ENCODE measurements at places on chromosomes 7 and 10.

DNA sequence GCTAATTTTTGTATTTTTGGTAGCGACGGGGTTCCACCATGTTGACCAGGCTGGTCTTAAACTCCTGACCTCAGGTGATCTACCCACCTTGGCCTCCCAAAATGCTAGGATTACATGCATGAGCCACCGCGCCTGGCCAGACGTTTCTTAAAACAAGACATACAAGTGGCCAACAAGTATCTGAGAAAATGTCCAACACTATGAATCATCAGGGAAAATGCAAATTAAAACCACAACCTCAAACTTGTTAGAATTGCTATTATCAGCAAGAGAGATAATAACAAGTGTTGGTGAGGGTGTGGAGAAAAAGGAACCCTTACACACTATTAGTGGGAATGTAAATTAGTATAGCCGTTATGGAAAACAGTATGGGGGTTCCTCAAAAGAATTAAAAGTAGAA lies 148.6 kb downstream of the SUGCT start:
- no peak for DNase-seq

DNA sequence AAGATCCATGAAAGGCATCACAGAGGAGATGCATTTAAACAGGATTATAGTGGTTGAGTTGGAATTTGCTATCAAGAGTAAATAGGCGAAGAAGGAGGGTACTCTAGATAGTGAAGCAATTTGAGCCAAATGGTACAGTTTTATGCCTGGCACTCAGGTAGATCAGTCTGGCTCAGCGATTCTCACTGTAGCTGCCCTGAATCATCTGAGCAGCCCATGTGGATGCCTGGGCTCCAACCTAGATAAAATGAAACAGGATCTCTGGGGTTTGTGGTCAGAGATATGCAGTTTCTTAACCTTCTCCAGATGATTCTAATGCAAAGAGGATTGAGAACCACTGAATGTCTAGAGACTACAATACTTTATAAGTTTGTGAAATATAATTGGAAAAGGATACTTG lies 282.0 kb upstream of the FZD1 start:
- no peak for DNase-seq

DNA sequence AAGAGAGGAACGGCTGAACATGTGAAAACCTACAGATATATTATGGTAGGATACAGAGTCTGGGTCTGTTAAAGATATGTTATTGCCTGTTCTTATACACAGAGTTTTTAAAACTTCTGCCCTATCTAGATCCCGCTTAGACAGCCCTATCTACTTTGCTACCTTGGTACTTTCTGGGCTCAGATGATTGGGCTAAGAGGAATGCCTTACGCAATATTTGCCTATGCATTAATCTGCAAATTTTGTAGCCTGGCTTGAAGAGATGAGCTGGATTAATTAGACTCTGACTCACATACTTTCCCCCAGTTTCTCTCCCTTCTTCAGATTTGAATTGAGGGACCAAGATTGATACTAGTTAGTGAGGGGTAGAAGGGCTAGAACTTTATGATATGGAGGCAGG lies 33.6 kb upstream of the A1CF start:
- DNase-seq, result no peak

GRCh38 chr7:13778967-13779366 lies 210.5 kb downstream of the ETV1 start:
- no peak for DNase-seq

GRCh38 chr7:38335128-38335491 lies 61.7 kb upstream of the TARP start:
- DNase-seq, result no peak

DNA sequence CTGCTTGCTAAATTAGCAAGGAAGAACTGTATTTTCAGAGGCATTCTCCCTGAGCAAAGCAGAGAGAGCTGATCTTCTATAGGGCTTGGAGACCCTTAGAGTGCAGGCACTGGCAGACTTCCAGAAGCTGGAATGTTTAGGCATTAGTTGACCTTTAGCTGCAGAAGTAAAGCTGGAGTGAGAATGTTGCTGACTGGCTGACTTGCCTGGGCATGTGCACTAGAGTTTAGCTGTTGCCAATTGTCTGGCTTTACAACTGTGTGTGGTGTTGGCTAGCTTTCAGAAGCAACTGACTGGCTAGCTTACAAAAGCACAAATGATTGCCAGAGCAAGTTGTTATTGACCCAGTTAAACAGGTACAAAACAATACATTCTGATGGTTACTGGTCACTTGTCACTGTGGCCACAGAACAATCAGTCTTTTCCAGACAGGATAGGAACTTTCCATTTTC lies 25.1 kb downstream of the FAM13C start:
- DNase-seq, result no peak

- no peak for DNase-seq
These were observed 156.9 kb upstream of the SH2B2 start for GRCh38 chr7:102129636-102130370.

DNA sequence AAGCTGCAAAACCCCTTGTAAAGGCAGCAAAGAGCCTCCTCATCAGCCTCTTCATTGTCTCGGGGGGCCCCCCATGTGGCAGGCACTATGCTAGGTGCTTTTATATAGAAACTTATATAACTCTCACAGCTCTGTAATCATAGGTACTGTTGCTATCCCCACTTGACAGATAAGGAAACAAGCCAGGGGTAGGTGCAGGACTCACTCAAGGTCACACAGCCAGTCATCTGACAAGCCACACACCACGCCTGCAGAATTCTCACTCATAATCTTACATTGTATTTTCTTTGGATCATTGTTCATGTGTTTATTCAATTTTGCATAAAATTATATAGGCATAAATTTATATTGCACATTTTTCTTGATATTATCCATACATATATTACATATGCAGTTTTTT lies 165.4 kb downstream of the PPP1R17 start:
- DNase-seq, result no peak

DNA sequence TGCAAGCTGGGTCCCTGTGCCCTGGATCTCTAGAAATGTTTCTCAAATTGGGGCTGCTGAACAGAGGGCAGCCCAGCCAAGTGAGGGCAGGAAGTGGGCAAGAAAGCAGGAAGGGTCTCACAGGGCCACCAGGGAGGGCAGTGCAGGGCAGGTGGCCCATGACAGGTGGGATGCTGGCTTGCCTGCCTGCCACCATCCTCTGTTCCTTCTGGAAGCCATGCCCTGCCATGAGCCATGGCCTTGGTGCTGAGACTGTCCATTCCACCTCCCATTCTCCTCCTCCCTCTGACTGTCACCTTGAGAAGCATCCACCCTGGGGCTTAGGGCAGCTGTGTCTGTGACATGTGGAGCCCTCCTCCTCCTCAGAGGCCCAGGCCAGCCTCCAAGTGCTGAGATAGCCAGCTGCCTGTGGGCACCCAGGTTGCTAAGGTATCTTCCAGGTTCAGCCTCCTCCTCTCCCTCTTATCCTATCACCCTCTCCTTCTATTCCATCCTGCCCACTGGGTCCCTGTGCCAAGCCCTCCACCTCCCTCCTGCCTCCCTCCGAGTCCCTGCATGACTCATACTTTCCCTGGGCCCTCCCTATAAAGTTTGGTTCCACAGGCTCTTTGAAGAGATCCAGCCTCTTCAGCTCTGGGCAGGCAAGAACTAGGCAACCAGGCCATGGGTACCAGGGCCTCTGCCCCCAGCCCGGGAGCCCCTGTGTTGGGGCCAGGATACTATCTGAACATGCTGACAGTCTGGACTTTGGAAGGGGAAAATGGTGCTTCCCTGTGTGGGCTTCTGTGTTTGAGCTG lies 1.3 kb downstream of the VSIR start:
- DNase-seq, result no peak

DNA sequence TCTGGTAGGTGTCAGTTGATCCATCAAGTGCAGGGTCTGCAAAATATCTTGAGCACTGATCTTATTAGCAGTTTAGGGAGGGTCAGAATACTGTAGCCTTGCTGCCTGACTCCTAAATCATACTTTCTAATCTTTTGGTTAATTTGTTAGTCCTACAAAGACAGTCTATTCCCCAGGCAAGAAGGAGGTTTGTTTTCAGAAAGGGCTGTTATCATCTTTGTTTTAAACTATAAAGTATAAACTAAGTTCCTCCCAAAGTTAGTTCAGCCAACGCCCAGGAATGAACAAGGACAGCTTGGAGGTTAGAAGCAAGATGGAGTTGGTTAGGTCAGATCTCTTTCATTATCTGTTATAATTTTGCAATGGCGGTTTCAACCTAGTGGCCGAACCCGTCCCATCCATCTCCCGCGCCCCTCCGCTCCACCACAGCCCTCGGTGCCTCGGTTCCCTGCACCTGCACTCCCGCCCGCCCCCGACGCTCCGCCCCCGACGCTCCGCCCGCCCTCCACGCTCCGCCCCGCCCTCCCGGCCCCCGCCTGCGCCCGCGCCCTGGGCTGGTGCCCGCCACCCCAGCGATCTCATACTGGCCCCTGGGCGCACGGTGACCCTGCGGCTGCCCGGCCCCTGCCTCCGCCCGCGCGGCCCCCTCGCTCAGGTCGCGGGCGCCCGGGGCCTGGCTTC lies at the start of gene ADCK2:
ADCK2 (plus strand) TSS at position 564 of the 681 bp plus-strand sequence. CDS start 386 bp downstream, outside the sequence.
- DNase-seq, result no peak

- no peak for DNase-seq
These were observed 70.2 kb downstream of the ANKRD26 start for GRCh38 chr10:27030060-27030459.

GRCh38 chr10:30116041-30116491 lies 56.7 kb upstream of the JCAD start:
- no peak for DNase-seq

- no peak for DNase-seq
These were observed 87.2 kb upstream of the INSYN2A start for GRCh38 chr10:127283576-127283975.

DNA sequence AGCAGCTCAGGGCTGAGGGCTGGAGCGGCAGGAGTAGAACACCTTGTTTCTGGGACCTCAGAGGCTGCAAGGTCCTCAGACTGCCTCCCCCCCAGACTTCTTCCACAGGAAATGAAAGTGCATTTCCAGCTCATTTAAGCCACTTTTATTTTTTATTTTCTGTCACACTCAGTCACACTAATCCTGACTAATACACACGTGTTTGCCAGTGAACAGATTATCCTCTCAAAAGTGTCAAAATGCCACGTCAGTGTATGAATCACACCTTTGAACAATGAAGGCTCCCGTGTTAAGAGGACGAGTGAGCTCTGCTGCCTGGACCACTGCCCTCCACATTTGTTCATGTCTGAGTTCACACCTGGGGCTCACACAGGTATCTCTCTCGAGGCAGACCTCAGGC lies 488.5 kb downstream of the DNAJB6 start:
- DNase-seq, result no peak

DNA sequence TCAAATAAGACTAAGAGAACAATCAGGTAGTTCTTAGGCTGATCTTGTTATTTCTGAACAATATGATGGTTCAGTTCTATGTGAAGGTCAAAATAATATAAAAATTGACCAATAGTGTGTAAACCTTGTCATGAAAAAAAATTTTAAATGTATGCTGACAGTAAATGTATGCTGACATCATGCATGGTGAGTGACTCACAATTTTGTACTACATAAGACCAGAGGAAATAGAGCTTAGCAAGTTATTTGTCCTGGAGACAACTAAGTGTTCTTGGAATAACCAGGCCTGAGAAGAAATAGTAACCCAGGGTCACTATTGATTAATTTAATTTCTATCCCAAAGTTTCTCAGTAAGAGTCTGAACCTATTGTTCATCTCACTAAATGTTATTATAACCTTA lies 182.2 kb upstream of the PCDH15 start:
- no peak for DNase-seq

DNA sequence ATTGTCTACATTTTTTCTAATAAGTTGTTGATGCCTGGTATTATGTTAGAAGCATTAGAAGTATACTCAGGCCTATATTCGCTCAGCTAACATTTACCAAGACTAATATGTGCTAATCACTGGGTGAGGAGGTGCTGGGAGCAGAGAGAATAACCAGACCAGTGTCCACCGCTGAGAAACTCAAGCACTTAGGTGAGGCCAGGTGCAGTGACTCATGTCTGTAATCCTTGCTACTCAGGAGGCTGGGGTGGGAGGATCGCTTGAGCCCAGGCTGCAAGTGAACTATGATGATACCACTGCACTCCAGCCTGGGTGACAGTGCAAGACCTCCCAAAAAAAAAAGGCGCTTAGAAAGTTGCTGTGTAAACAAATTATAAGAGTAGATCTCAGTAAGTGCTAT lies 182.2 kb upstream of the AOAH start:
- DNase-seq, result no peak

DNA sequence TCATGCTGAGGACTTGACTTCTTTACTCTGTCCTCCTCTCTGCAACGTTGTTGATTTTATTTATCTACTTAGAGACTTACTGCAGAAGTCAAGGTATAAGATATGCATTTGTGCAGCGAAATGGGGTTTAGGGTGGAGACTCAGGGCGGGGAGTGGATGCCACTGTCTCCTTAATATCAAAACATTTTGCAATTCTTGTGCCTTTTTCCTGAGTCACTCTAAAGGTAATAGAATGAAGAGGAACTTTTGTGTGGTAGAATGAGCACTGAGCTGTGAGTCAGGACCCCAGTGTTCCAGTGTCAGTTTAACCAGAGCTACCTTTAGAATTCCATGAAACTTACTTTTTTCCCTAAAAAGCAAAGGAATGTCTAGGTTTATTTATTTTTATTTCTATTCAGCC lies 78.2 kb downstream of the VTI1A start:
- DNase-seq, result no peak

DNA sequence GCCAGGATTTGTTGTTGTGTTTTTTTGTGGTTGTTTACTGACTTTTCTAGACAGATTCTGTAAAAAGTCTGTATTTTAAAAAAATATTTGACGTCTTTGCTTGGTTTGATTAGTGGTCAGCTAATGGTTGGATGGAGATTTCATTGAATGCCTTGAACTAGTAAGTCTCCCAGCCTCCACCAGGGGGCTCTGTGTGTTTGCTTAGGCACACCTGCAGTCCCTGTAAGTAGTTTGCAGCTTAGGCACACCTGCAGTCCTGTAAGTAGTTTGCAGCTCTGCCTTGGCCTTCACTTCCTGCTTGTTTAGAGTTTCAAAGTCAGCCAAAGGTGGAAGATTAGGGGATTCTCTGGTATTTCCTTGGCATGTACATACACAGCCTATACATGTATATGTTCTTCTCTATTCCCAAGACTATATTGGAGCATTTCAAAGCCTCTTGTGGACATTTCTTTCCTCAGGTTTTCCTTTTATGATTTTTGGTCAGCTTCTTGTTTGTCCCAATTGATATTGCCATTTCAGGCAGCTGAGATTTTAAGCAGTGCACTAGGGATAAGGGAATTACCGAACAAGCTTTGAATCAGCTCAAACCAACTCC lies 101.6 kb downstream of the CCSER2 start:
- DNase-seq, result peak; percentile 60

GRCh38 chr10:78337016-78337415 lies 303.4 kb downstream of the RPS24 start:
- DNase-seq, result no peak

DNA sequence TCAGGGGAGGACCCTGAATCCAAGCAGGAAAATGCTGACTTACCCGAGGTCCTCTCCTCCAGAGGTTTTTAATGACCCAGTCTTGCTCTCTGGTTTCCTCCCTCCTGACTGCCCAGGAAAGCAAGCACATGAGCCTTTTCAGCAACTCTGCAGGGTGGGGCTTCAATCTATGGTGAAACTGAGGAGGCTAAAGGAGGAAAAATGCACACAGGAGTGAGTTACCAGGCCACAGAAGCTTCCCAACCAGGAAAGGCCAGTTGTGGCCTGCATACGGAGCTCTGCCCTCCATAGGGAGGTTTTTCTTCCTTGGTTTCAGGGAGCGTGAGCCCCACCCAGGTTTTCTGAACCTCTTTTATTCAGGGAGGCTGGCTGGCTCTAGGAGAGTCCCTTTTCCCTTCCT lies 14.1 kb upstream of the DLG5 start:
- no peak for DNase-seq

GRCh38 chr10:17335065-17335464 lies 107.0 kb downstream of the VIM start:
- no peak for DNase-seq

- no peak for DNase-seq
These were observed 80.2 kb downstream of the ZEB1 start for GRCh38 chr10:31399171-31399570.

GRCh38 chr10:60423920-60424319 lies 34.2 kb upstream of the ANK3 start:
- DNase-seq, result no peak
